ENCODE measurements at places on chromosomes 4 and X. TPM values are rescaled to one million over a fixed set of nuclear protein-coding genes. Genes with fewer than 3 reads are reported as not detected.
A peak's percentile ranks its signal among the peaks of the same experiment; 100 is the strongest.

GRCh38 chr4:15240764-15241163 is 187.1 kb upstream of the C1QTNF7 start:
- H3K4me3 ChIP-seq, result no peak overlapping the region
- no peaks in the 10 kb centered on the region for H3K27me3 ChIP-seq
- no peaks in the 10 kb centered on the region for H3K4me1 ChIP-seq
- H3K27ac ChIP-seq, result no peak overlapping the region
- no peak for DNase-seq
- no peaks in the 10 kb centered on the region for H3K36me3 ChIP-seq

PROM1 gene
- total RNA-seq, result 34.3 TPM

GRCh38 chr4:173288296-173288695 is 45.9 kb downstream of the HMGB2 start:
- peak; percentile 78 for DNase-seq
- no peaks in the 10 kb centered on the region for H3K36me3 ChIP-seq
- H3K4me1 ChIP-seq, result no peaks in the 10 kb centered on the region

CHRDL1 gene
- 2.2 TPM for total RNA-seq

CXorf65 gene
- total RNA-seq, result not detected

DCAF16 gene
- 20.4 TPM for total RNA-seq
